Spleen (tissue), 13 donors: ENCODE measurements at places on chromosomes 3 and 15. TPM values are rescaled to one million over a fixed set of nuclear protein-coding genes. Genes with fewer than 3 reads are reported as not detected.

- no peak for DNase-seq
Observed at GRCh38 chr3:172461530-172462138, 13.4 kb upstream of the GHSR start.

GRCh38 chr3:43624619-43625305 is 3.0 kb upstream of the ANO10 start:
- DNase-seq, result no peak

DNA sequence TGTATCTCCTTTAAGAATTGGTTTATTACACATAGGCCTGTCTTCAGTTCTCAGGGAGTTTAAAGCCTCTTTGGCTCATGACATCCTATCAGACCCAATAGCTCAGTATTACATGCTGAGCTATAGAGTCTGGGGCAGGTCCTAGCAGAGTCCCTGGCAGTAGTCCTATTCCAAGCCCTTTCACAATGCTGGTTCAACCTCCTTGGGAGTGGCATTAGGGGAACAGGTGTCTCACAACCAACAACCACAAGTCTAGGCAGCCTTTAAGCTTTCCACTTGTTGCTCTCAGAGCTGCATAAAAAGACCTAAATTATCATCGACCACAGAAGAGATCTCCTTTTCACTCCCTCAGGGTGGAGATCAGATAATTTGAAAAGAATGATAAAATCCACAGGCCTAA is 22.8 kb upstream of the C2CD4B start:
- no peak for DNase-seq

GRCh38 chr3:158725348-158726011 is 6.8 kb downstream of the RARRES1 start:
- no peak for DNase-seq

- DNase-seq, result no peak
Observed at GRCh38 chr3:78589778-78590177, 1178.0 kb downstream of the ROBO1 start.

- DNase-seq, result no peak
Observed at GRCh38 chr3:36867810-36868209, 77.0 kb downstream of the TRANK1 start.

- DNase-seq, result peak; percentile 95
Observed at GRCh38 chr3:71582612-71583565, 639 bp downstream of the FOXP1 start.

PIGZ gene
- total RNA-seq, result 2.3 TPM

CLSTN2 gene
- total RNA-seq, result 0.09 TPM

GOLGA6L22 gene
- not detected for total RNA-seq

FRMD5 gene
- total RNA-seq, result not detected
